ENCODE measurements at places on chromosomes 1 and 21. TPM values are rescaled to one million over a fixed set of nuclear protein-coding genes. Genes with fewer than 3 reads are reported as not detected.

SFN gene
- 0.25 TPM for total RNA-seq

DNA sequence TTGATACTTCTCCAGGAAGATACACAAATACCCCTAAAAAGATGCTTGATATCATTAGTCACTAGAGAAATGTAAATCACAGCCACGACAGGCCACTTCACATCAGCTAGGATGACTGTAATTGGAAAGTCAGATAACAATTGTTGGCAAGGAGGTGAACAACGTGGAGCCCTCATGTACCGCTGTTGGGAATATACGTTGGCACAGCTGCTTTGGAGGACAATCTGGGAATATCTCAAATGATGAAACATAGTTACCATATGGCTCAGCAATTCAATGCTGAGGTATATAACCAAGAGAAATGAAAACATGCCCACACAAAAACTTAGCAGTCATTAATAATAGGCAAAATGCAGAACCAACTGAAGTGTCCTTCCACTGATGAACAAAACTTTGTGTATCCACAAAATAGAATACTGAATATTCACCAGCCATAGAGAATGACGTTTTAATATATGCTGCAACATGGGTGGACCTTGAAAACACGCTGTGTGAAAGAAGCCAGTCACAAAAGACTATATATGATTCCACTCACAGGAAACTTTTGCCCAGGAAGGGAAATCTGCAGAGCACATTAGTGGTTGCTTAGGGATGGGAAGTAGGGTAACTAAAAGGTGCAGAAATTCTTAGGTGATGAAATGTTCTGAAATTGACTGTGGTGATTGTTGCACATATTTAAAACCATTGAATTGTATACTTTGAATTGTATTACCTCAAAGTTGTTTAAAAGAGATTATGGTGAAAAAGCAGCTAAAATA, 95.4 kb downstream of the AHCTF1 start:
- no peak overlapping the region for H3K4me3 ChIP-seq
- no peaks in the 10 kb centered on the region for H3K27me3 ChIP-seq
- peak; percentile 40 for DNase-seq
- H3K36me3 ChIP-seq = peaks cover 15% of the 10 kb centered on the region

GRCh38 chr21:35386491-35387079, 337.5 kb upstream of the RUNX1 start:
- H3K4me1 ChIP-seq = no peaks in the 10 kb centered on the region
- no peak for DNase-seq
- peaks cover 17% of the 10 kb centered on the region for H3K27me3 ChIP-seq
- no peaks in the 10 kb centered on the region for H3K36me3 ChIP-seq

ITLN2 gene
- not detected for total RNA-seq

CHD5 gene
- total RNA-seq = 0.24 TPM

DNA sequence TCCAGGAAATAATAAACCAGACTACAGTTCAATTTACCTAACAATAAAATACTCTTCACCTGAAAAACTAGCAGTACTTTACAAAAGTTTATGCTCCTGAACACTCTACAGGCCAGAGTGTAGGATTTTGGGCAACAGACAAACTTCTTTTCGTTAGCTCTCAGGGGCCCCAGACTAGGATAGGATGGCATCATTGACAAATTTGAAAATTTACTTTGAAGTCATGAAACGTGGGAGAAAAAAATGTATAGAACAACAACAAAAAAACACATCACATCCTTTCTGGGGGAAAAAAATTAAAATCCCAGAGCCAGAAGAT, 1.2 kb downstream of the PTP4A2 start:
- H3K27me3 ChIP-seq = no peaks in the 10 kb centered on the region
- no peaks in the 10 kb centered on the region for H3K36me3 ChIP-seq
- H3K4me1 ChIP-seq = peaks cover 29% of the 10 kb centered on the region
- peak overlapping the region; percentile 79 for H3K4me3 ChIP-seq

DNA sequence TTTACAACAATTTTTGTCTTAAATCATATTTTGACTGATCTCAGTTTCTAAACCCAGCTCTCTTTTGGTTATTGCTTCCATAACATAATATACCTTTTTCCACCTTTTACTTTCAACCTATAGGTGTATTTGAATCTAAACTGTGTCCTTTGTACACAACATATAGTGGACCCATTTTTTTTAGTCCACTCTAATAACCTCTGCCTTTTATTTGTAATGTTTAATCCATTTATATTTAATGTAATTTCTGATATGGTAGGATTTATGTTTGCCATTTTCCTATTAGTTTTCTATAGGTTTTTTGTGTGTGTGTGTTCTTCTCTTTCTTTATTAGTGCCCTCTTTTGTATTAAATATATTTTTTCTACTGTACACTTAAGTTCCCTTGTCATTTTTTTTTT, 22.4 kb upstream of the SLAMF1 start:
- no peak overlapping the region for H3K27ac ChIP-seq
- DNase-seq = no peak
- peaks cover 3% of the 10 kb centered on the region for H3K27me3 ChIP-seq
- H3K36me3 ChIP-seq = no peaks in the 10 kb centered on the region

GRCh38 chr1:236066828-236067386, 2.0 kb upstream of the NID1 start:
- no peaks in the 10 kb centered on the region for H3K27me3 ChIP-seq
- peak; percentile 62 for DNase-seq
- no peaks in the 10 kb centered on the region for H3K36me3 ChIP-seq
- no peak overlapping the region for H3K4me3 ChIP-seq
- peaks cover 27% of the 10 kb centered on the region for H3K4me1 ChIP-seq

GRCh38 chr1:52365071-52365745, 797 bp downstream of the CC2D1B start:
- H3K4me1 ChIP-seq = peaks cover 9% of the 10 kb centered on the region
- peak; percentile 30 for DNase-seq
- no peaks in the 10 kb centered on the region for H3K27me3 ChIP-seq
- H3K27ac ChIP-seq = peak overlapping the region; percentile 92
- peak overlapping the region; percentile 75 for H3K4me3 ChIP-seq

LRRC40 gene
- 15.0 TPM for total RNA-seq

S100A7A gene
- total RNA-seq = not detected

DNA sequence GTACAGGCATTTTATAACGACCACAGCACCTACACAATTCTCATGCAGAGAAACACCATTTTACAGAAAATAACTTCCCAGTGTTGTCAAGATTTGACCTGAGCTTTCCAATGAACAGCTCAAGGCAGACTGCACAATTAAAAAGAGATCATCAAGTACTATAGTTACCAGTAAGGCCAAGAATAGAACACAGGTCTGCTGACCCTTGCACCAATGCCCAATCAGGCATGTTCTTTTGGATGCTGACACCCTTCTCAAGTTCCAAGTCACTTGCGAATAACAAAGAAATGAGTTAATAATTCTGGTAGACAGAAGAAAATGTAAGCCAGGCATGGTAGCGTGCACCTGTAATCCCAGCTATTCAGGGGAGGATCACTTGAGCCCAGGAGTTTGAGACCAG, 101.9 kb downstream of the SLC45A1 start:
- no peak overlapping the region for H3K27ac ChIP-seq
- H3K36me3 ChIP-seq = no peaks in the 10 kb centered on the region
- DNase-seq = no peak
- H3K4me3 ChIP-seq = no peak overlapping the region
- peaks cover 45% of the 10 kb centered on the region for H3K4me1 ChIP-seq

DNA sequence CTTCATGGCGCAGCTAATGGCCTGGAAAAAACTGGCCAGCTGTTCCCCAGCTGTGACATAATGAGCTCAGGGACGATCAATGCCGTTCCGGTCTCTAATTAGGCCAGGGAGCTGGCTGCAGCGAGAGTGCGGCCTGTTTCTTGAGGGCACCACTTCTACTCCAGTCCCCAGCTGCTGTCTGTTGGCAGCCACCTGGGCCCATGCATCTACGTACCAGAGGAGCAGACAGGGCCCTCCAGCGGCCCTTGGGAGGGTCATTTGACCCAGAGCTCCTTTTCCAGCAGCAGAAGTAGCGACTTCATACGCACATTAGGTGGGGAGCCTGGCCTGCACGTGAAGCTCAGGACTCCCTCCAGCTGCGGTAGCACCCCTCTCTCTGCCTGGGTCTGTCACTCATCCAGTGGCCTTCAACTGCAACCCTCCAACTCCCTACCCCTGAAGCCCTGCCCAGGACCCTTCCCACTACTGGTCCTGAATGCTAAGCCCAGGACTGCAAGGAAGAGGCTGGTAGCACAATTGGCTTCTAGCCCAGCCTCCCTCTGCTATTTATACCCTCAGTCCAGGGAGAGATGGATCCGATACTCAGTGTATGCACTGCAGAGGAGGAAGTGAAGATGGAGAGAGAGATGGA, 9.1 kb upstream of the GPR61 start:
- H3K27ac ChIP-seq = no peak overlapping the region
- H3K4me3 ChIP-seq = no peak overlapping the region
- no peak for DNase-seq
- no peaks in the 10 kb centered on the region for H3K36me3 ChIP-seq
- H3K27me3 ChIP-seq = peaks cover 3% of the 10 kb centered on the region
- H3K4me1 ChIP-seq = peaks cover 8% of the 10 kb centered on the region

NBPF1 gene
- total RNA-seq = 32.7 TPM

GRCh38 chr21:27827972-27828371, 861.1 kb upstream of the ADAMTS5 start:
- H3K36me3 ChIP-seq = no peaks in the 10 kb centered on the region
- H3K4me3 ChIP-seq = no peak overlapping the region
- H3K4me1 ChIP-seq = no peaks in the 10 kb centered on the region
- H3K27me3 ChIP-seq = no peaks in the 10 kb centered on the region
- DNase-seq = no peak
- no peak overlapping the region for H3K27ac ChIP-seq

GRCh38 chr21:34331726-34332125, 32.1 kb upstream of the KCNE2 start:
- H3K4me1 ChIP-seq = peaks cover 4% of the 10 kb centered on the region
- no peaks in the 10 kb centered on the region for H3K36me3 ChIP-seq
- no peak overlapping the region for H3K27ac ChIP-seq
- DNase-seq = no peak

MPL gene
- total RNA-seq = not detected

DNA sequence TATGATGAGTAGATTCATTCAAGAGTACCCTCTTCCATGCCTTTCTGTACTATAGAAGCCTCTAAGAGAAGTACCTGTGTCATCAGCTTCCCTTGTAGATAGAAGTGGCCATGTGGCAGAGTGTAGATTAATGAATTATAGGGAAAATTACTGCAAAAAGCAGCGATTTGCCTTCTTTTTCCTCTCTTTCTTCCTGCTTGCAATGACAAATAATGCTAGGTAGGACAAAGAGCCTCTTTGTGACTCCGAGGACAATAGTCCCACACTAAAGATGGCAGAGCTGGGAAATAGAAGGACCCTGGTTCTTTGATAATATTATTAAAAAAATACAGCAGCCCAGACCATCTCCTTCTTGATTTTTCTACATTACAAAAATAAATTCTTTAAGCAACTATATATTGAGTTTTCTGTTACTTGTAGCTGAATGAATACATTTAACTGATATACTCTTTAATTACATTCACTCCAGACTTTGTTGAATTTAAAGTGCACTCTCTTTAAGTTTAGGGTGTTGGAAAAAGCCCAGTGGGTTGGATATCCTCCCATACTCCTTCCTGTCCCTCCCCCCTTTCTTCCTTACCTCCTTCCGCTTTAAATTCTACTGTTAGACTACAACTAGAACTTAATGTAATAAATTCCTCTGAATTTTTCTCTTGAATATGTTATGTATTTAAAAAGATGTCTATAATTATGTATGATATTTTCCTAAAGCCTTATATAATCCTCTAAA, 198.2 kb upstream of the APP start:
- no peaks in the 10 kb centered on the region for H3K27me3 ChIP-seq
- H3K4me3 ChIP-seq = no peak overlapping the region
- H3K36me3 ChIP-seq = no peaks in the 10 kb centered on the region
- H3K4me1 ChIP-seq = no peaks in the 10 kb centered on the region
- DNase-seq = no peak
- H3K27ac ChIP-seq = no peak overlapping the region

CD1E gene
- not detected for total RNA-seq

GRCh38 chr21:31560479-31560878, 99.0 kb upstream of the SOD1 start:
- H3K36me3 ChIP-seq = no peaks in the 10 kb centered on the region
- no peak for DNase-seq
- no peak overlapping the region for H3K27ac ChIP-seq
- H3K4me1 ChIP-seq = no peaks in the 10 kb centered on the region
- no peak overlapping the region for H3K4me3 ChIP-seq
- H3K27me3 ChIP-seq = peaks cover 7% of the 10 kb centered on the region

SELL gene
- total RNA-seq = not detected

IGSF9 gene
- 4.1 TPM for total RNA-seq

DNA sequence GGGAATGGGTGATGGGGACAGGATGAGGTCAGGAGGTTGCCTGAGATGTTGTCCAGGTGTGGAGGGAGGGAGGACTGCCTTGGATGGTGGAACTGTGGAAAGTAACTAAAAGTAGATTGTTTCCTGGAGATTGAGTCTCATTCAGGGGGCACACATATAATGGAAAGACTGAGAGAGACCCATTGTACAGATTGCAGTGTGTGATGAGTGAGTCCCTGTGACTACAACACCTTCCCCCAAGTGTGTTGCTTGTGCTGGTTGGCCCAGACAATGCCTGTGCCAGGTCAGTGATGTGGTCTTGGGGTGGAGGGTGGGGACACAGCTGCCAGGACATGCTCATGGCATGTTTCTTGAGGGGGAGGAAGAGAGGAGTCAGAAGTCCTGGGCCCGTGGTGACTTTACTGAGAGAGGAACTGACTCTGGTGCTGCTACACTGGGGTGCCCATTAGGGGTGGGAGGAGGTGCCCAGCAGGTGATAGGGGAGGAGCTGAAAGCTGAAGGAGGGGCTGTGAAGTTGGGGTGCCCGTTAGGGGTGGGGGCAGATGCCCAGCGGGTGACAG, 5.2 kb downstream of the SNAP47 start:
- no peaks in the 10 kb centered on the region for H3K36me3 ChIP-seq
- H3K4me3 ChIP-seq = no peak overlapping the region
- H3K27ac ChIP-seq = no peak overlapping the region
- no peaks in the 10 kb centered on the region for H3K4me1 ChIP-seq
- no peak for DNase-seq

DNA sequence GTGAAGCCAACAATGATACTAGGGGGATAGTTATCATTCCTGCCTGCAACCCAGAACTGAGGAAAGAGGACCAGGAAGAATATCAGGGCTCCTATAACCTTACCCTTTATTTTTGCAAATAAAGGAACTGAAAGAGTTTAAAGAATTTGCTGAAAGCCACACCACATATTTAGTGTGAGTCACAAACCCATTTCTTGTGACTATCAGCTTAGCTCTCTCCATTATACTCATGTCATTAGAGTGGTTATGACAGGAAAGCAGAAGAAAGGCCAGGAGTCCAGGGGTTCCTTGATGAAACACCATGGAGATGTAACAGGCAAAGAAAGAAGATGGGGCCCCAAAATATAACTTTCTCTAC, 141.1 kb upstream of the SAMSN1 start:
- H3K27ac ChIP-seq = no peak overlapping the region
- no peaks in the 10 kb centered on the region for H3K36me3 ChIP-seq
- no peaks in the 10 kb centered on the region for H3K27me3 ChIP-seq
- DNase-seq = no peak
- no peak overlapping the region for H3K4me3 ChIP-seq
- H3K4me1 ChIP-seq = peaks cover 10% of the 10 kb centered on the region

- no peaks in the 10 kb centered on the region for H3K27me3 ChIP-seq
- no peak overlapping the region for H3K27ac ChIP-seq
- no peak for DNase-seq
- no peaks in the 10 kb centered on the region for H3K36me3 ChIP-seq
These were observed 632.7 kb upstream of the NR5A2 start for GRCh38 chr1:199394856-199395255.

TNNI3K gene
- 4.4 TPM for total RNA-seq

- H3K4me1 ChIP-seq = peaks cover 10% of the 10 kb centered on the region
- H3K36me3 ChIP-seq = peaks cover 3% of the 10 kb centered on the region
- no peak for DNase-seq
- no peak overlapping the region for H3K4me3 ChIP-seq
These were observed 53.9 kb upstream of the NADK start for GRCh38 chr1:1832166-1832565.

Measured in cardiac muscle cell (in vitro differentiated cells and primary cell).